ENCODE measurements at places on chromosomes 7 and 10.

DNA sequence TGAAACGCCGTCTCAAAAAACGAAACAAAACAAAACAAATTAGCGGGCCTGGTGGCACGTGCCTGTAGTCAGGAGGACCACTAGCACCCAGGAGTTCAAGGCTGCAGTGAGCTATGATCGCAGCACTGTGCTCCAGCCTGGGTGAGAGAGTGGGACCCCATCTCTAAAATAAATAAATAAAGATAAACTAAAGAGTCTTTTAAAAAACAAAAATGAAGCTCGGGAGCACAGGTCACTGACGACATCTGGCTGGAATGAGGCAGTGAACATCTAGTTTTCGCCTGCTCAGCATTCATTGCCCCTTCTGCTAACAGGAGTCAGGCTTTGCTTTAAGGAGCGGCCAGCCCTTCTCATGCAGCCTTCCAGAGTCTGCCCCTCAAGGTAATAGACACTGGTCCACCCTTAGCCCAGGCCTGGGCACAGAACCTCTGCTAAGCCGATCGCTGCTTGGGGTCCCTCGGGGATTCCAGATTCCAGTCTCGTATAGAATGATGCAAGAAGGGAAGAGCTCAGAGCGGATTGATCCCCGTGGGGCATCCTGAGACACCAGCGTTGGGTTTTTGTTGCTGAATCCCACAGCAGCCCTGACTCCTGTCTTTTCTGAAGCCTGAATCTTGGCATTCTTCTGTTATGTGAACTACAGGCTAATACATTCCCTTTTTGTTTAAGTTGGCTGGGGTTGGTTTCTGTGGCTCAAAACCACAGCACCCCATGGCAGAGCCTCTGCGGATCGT is 14.2 kb upstream of the FOXK1 start:
- no peak for DNase-seq

- DNase-seq: no peak
These were observed 133.4 kb downstream of the EVX1 start for GRCh38 chr7:27375958-27376357.

GRCh38 chr10:11639849-11640764 is 28.7 kb upstream of the USP6NL start:
- DNase-seq: no peak

- DNase-seq: no peak
These were observed 192.8 kb upstream of the AHR start for GRCh38 chr7:17105701-17106100.

DNA sequence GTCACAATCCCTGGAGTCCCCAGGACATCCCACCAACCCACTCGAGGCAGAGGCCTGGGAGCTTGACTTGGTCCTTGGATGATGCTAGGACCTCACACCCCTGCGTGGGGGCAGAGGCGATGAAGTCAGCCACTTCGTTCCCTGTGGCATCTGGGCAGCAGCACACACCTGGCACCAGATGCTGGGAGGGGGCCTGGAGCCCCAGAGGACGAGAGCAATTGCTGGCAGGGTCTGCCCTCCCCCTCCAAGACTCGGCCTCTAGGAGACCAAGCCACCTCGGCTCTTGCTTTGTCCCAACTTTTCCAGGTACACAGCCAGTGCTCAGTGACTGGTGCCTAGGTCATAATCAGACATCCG is 39.1 kb downstream of the DPYSL4 start:
- DNase-seq: no peak

- DNase-seq: no peak
These were observed 808 bp downstream of the C10orf71 start for GRCh38 chr10:49299816-49300139.
